Testis (tissue), 5 donors: ENCODE measurements at places on chromosomes 1 and 21.
A peak's percentile ranks its signal among the peaks of the same experiment; 100 is the strongest.

- no peak for DNase-seq
These were observed 5.4 kb upstream of the PRDM16 start for GRCh38 chr1:3063379-3064295.

DNA sequence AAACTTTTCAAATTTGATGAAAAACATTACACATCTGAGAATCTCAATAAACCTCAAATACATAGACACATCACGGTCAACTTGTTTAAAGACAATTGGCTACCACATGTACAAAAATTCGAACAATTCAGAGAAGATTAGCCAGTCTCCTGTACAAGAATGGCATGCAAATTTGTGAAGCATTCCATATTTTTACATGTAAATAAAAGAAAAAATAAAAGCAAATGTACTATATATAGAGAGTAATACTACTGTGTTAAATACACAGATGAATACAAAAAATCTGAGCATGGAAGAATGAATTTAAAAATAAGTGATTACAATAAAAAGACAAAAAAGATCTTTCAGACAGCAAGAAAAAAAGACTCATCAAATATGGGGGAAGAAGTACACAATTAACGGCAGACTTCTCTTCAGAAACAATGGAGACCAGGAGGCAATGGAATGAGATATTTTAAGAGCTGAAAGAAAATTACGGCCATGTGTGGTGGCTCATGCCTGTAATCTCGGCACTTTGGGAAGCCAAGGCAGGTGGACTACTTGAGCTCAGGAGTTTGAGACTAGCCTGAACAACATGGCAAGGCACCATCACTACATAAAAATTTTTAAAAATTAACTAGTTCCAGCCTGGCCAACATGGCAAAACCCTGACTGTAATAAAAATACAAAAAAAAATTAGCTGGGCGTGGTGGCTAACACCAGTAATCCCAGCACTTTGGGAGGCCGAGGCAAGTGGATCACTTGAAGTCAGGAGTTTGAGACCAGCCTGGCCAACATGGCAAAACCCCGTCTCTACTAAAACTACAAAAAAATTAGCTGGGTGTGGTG lies 23.2 kb downstream of the HAX1 start:
- DNase-seq: no peak

DNA sequence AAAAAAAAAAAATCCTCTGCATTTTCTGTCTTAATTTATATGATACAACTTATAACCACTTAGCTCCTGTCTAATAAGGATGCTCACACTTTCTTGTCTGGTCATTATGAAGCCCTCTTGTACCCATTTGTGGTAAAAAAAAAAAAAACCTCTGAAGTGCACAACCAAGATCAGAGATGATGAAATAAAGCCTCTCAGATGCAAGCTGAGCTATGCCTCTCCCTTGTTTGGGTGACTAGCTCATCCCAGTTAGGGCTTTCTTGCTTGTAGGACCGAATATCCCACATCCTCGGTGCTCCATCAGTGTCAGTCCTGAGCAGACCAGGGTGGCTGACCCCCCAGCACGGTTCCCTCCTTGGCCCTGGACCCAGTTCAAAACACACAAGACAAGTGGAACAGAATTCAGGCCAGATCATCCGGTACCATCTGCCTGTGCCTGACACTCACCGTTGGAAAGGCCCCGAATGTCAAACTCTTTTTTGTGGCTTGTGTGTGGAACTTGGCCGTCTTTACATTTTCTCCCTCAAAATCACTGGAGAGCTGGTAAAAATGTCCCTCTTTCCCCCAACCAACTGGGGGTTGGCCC lies 6.3 kb upstream of the SELENON start:
- no peak for DNase-seq

DNA sequence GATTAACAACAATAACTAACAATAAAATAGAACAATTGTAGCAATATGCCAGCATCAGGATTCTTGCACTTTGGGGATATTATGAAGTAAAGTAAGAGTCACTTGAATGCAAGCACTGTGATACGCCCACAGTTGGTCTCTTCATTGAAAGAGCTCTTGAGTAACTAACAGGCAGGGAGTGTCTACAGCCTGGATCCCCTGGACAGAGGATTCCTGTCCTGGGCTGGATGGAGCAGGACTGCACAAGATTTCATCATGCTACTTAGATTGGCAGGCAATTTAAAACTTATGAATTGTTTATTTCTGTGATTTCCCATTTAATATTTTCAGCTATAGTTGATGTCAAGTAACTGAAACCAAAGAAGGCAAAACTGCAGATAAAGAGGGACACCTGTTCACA lies 13.7 kb upstream of the KRTAP19-5 start:
- DNase-seq: no peak

- no peak for DNase-seq
These were observed 22.2 kb downstream of the MPZ start for GRCh38 chr1:161287482-161288054.

DNA sequence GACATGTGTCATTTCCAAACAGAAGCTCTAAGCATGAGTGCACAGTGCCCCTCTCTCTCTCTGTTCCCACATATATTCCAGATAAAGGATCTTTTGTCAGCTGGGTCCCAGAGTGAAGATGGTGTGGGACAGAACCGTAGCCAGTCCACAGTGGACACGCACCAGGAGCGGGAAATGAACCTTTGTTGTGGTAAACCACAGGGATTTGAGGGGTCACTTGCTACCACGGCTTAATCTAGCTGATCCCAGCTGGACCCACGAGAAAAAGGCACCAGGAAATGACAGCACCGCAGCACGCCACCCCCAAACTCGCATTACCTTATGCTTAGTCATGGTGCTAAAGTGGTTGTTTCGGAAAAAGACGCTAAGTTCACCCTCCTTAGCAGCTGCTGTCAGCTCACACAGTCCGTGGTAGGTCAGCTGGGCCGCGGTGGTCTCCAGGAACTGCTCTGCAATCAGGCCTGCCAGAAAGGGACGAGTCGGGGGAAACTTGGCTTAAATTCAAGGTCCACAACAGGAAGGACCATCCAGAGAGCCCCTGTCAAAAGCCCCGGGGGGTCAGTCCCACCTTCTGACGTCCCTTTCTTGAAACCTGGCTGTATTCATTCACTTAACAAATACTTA lies 7.5 kb downstream of the MINDY1 start:
- DNase-seq: no peak

DNA sequence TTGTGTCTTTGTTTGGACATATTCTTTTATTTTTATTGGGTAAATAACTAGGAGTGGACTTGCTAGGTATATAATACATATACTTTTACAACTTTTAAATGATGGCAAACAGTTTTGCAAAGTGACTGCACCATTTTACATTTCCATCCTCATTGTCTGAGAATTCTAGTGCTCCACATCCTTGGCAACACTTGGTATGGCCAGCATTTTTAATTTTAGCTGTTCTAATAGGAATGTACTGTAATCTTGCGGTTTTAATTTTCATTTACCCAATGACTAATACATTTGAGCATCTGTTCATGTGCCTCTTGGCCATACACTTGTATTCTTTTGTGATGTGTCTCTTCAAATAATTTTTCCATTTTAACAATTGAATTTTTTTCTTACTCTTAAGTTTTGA lies 37.0 kb upstream of the ATP6V1G3 start:
- no peak for DNase-seq

GRCh38 chr21:46005081-46005480 lies 23.5 kb downstream of the COL6A1 start:
- DNase-seq: peak; percentile 15

DNA sequence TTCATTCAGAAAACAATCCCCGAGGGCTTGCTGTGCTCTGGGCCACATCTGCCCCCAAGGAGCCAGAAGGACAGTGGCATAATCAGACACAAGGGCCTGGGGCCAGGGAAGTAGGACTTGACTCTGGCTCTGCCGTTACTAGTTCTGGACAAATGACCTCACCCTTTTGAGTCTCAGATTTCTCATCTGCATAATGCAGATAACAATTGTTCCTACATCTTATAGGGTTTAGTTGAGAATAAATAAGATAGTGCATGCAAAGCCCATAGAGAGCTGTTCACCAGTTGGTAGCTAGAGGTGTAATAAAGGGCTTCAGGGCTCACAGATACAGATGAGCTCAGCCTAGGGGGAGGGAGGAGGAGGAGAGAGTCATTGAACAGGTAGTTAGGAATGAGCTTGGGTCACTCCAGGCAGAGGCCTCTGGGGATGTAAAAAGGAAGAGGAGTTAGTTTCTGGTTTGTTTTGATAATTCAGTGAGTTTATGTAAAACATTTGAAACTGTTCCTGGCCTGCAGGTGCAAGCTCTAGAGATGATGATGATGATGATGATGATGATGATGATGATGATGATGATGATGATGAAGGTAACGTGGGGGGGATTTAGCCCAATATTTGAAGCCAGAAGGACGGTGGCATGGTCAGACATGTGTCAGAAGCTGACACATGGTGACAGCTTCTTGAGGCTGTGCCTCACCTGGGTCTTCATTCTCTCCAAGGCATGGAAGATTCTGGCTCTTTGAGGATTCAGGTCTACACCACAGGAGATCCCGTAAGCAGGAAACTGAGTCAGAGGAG lies 858 bp downstream of the LACTBL1 start:
- no peak for DNase-seq

- DNase-seq: no peak
These were observed 5.1 kb downstream of the FHL3 start for GRCh38 chr1:38000233-38000528.

GRCh38 chr1:29500041-29500440 lies 263.7 kb downstream of the PTPRU start:
- no peak for DNase-seq

GRCh38 chr1:58804853-58805565 lies 21.2 kb upstream of the JUN start:
- no peak for DNase-seq

GRCh38 chr21:33611006-33611744 lies 22.7 kb upstream of the DONSON start:
- DNase-seq: no peak

DNA sequence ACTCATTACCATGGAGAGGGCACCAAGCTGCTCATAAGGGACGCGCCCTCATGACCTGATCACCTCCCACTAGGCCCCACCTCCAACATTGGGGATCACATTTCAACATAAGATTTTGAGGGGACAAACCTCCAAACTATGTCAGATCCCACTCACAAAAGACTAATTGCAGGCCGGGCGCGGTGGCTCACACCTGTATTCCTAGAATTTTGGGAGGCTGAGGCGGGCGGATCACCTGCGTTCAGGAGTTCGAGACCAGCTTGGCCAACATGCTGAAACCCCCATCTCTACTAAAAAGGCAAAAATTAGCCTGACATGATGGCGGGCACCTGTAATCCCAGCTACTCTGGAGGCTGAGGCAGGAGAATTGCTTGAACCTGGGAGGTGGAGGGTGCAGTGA lies 228.7 kb downstream of the CRB1 start:
- DNase-seq: no peak

DNA sequence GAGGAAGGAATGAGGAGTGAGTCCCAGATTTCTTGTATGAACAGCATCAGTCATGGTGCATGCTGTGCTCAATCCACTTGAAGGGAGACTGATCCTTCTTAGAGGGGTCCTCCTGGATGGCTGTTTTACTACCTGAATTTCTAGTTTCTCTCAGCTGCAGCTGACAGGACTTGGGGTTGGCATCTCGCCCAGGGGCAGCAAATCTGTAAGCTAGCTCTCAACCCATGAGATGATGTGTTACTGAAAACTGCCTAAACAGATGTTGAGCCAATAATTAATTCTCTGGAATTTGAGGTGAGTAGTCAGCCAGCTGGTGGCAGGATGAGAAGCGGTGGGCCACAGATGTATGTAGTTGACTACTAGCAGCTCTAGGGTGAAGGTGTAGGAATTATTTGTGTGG lies 19.6 kb downstream of the BACH1 start:
- DNase-seq: no peak

DNA sequence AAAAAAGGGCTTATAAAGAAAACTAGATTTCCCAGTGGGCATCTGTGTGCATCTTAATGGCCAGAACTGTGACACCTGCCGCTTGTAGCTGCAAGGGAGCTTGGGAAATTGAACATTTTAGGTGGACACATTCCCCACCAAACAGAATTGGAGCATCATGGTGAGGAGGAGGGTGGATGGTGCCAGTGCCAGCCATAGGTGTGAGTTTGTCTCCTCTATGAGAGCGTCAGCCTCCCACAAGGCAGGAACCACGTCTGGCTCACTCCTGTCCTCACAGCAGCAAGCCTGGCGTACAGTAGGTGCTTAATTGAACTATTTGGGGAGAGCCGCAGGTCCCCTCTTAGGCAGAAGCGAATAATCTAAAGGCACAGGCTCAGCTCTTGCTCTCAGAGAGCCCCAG lies 124.5 kb upstream of the TMEM51 start:
- DNase-seq: no peak

DNA sequence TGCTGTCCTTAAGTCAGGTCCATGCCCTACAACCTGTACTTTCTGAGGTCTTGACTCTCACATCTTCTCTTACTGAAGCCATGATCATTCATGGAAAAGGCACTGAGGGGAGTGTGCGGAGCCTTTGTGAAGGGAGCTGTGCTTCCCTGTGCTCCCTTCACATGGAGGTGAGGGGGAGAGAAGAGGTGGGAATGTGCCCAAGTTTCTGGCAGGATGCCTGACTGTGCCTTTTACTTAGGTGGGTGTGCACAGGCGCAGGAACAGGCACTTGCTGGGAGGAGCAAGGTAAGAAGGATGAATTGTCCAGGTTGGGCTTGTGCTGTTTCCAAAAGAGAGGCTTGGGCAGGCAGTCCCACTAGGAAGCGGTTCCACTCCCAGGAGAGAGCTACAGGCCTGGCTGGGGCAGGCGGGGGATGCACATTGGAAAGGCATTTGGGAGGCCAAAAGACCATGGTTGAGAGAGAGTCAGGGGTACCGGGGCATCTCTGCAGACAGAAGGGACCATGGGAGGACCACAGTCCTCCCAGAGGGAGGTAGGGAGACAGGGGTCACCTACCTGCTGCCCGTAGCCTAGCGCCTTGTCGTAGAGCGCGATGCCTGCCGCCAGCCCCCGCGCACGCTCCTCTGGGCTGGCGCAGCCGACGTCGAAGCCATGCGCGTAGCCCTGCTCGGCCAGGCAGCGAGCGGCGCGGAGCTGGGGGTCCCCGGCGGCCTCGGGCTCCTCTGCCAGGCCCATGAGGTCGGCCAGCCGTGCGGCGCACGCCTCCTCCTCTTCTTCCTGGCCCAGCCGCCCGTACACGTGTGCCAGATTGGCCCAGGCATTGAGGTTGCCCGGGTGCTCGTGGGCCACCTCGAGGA lies 853 bp downstream of the TTC22 start:
- no peak for DNase-seq

DNA sequence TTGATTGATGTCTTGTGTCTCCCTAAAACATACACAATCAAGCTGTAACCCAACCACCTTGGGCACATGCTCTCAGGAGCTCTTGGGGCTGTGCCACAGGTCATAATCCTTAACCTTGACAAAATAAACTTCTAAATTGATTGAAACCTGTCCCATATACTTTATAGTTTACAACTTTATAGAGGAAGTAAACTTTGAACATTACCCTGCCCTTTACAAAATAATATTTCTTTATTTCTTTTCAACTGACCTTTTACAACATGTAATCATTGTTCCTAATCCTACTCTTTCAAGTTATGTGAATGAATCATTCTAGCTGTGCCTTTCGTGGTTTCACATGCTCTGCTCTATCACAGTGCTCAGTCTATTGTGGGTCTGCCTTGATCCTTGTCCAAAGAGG lies 118.3 kb upstream of the ATP1A1 start:
- no peak for DNase-seq
